AG04449 (cell line): ENCODE measurements at places on chromosomes 16 and 17.

DNA sequence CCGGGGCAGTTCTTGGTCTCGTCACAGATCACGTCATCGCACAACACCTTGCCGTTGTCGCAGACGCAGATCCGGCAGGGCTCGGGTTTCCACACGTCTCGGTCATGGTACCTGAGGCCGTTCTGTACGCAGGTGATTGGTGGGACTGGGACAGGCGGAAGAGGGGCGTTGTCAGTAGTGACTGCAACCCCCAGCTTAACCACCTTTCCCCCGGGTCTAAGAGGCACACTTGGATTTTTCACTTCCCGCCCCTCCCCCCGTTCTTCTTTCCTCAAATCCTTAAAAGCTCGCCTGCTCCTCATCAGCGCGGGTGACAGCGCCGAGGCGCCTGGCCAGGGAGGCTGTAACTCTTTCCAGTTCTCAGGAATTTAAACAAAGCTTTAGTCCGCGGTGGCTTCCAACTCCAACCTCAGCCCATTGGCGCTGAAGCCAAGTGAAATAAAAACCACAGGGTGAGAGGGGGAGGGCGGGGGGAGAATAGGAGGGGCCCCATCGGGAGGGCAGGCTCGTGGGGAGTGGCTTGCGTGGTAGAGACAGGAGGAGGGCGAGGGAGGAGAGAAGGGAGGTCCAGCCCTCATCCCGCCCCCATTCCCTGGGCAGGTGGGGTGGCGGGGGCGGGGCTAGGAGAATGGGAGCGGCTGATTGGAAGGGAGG is 1.5 kb downstream of the COL1A1 start:
- DNase-seq: no peak

GRCh38 chr17:73569762-73570319 is 74.4 kb downstream of the SDK2 start:
- DNase-seq: no peak

DNA sequence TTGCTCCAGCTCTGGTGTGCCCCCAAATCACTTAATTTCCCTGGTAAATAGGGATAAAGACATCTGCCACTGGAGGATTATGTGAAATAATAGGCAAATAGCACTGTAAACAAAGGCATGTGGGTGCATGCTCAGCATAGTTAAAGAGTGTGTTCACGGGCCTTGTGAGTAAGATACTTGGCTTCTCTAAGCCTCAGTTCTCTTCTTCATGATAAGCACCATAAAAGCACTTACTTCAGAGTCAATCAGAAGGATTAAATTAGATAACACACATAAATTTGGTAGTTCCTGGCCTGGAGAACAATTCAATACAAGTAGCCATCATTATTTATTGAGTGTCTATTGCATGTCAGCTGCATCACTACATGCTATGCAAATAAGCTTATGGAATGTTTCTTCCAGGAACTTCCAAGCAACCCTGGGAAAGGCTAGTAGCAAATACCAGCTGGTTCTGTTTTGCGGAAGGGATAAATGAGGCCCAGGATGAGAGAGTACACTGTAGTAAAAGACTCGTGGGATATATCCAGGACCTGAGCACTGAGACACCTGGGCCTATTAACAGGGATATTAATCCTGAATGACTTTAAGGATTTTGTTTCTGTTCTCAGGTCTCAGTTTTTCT is 14.5 kb downstream of the CCL11 start:
- DNase-seq: no peak

DNA sequence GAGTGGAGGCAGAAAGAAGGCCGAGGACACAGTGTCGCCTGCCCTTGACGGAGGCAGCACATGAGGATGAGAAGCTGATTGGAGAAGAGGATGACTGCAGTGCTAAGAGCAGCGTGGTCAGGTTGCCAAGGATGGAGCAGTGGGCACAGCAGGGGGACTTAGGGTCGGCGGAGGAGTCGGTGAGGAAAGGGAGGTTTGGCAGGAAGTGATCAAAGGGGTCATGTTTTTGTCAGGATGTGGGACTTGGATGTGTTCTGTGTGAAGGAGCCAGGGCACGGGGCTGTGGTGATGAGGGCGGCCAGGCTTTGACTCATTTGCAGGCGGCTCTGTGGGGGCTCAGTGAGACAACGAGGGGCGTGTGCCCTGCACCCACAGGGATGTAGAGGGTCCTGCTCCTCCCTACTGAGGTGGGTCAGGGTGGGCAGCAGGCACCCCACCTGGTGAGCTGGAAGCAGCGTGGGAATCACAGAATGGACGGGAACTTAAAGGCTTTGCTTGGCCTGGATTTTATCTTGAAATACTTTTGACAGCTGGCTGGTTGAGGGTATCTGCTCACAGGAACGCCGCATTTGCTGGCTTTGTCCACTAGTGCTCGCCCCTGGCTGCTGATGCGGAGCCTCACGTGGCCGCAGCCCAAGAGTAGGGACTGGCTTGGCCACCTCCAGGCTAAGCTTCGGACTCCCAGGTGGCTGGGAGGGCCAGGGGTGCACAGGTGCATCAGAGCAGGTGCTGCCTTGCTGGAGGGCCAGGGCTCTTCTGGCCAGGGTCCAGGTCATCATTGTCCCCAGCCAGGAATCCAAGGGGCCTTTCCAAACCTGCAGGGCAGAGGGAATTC is 6.0 kb downstream of the MPG start:
- DNase-seq: no peak

GRCh38 chr17:9226794-9227135 is 205.5 kb downstream of the NTN1 start:
- DNase-seq: no peak

DNA sequence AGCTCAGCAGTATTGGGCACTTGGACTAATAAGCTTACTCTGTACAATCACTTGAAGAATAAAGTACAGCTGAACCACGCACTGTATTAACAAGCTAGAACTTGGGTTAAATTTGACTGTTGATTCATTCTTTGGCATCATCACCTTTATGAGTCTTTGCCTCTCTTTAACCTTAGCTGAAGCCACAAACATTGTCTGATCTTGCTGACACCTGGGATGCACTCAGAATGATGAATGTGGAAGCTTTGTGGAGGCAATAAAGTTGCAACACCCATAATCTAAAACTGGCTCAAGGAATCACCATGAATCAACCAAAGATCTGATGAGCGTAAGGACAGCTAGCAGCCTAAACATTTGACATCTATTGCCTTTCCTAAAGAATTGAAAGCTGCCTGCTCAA is 590.6 kb upstream of the SOX9 start:
- no peak for DNase-seq
